ENCODE measurements at places on chromosomes 2 and 18.

DNA sequence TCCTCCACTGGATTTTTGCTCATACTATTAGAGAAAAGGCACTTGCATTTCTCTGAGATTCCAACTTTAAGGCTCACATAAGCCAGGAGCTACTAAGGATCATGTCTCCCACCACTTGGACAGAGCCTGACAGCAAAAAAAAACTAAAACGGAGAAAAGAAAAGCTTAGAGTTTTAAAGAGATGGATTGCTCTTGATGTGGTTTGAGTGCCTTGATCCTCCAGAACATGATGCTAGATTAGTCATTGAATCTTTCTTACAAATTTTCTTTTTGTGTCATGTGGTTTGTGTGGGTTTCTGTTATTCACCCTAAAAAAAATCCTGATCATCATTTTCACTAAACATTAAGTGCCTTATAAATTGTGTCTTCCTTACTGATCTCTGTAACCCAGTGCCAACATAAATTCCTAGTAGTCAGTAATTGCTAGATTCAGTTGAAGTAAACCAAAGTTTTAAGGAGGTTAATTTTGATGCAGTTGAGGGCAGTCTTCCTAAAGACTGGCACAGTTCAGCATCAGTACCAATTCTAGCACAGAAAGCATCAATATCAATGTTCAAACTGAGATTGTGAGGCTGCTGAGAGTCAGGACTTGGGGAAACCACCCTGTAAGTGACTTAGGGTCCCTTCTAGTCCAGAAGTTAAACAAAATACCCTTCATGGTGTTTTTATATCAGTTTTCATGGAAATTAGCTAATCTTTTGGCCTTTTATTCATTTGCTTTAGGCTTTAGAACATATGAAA is 206.3 kb downstream of the RAD51AP2 start:
- no peak for DNase-seq

DNA sequence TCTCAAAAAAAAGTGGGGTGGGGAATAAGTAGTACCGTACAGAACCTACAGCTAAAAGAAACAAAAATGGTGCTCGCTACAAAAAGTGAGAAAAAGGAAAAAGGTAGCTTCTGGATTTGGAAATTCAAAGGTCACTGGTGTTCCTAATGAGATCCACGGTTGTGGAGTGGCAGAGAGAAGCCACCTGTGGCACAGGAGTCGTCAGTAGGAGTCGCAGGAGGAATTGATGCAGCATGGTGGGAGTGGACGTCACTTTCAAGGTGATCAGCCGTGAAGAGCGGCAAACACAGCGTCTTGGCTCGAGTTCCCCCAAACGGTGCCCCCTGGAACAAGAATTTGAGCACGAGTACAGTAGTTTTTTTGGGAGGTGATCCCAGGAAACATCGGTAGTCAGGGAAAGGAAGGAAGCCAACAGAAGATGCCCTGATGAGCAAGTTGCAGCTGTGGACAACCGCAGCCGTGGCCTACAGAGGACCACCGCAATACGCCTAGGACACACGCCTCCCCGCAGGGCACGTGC is 1.4 kb upstream of the TTL start:
- no peak for DNase-seq

- no peak for DNase-seq
Observed at GRCh38 chr2:238064376-238064775, 3.6 kb downstream of the SCLY start.

- no peak for DNase-seq
Observed at GRCh38 chr18:35661483-35662146, 80.1 kb downstream of the GALNT1 start.

- DNase-seq = no peak
Observed at GRCh38 chr2:157364257-157364974, 38.8 kb upstream of the ERMN start.
